ENCODE measurements at places on chromosomes 6 and 20.

DNA sequence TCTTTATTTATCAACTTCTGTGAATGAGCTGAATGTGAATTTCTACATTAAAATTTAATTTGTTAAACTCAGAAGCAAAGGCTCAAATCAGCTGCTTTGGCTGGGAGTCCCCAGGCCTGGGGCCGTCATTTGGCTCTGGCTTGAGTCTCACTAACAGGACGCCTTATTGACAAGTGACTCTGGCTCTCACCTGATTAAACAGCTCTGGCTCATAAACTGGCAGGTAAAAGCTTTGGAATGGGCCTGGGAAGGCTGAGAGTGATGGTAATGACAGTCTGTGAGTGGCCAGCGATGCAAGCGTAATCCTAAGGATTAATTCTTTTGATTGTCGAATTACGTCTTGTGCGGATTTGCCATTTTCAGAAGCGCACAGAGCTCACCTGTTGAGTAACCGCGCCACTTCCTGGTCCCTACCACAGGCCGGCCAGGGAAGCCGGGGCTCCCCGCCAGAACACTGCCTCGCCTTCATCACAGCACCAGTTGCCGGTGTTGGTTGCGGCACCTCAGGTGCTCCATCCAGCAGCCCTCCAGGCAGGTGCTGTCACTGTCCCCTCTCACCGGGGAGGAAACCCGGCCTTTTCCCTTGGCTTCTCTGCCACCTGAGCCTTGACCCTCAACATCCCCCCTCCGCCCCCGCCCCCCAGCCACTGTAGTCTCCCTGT, 110.7 kb downstream of the ZDHHC14 start:
- no peak for DNase-seq

DNA sequence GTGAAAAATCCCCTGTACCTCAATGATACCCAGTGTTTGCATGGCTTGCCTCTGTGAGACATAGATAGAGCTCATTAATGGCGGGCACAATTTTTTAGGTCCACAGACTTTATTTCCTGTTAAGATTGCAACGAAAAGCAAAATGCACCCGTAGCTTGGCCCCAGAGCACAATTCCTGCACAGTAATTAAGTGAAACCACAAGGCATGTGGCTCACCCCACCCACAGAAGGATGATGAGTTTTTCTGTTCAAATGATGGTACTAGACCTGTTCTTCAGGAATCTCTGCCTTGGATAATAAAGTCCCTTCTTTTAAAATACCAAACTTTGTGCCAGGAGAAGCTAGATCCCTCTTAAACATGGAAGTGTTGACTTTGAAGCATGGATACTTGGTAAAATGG, 738.1 kb downstream of the QKI start:
- DNase-seq: no peak

GRCh38 chr20:8994045-8994444, 74.8 kb upstream of the PLCB4 start:
- no peak for DNase-seq

DNA sequence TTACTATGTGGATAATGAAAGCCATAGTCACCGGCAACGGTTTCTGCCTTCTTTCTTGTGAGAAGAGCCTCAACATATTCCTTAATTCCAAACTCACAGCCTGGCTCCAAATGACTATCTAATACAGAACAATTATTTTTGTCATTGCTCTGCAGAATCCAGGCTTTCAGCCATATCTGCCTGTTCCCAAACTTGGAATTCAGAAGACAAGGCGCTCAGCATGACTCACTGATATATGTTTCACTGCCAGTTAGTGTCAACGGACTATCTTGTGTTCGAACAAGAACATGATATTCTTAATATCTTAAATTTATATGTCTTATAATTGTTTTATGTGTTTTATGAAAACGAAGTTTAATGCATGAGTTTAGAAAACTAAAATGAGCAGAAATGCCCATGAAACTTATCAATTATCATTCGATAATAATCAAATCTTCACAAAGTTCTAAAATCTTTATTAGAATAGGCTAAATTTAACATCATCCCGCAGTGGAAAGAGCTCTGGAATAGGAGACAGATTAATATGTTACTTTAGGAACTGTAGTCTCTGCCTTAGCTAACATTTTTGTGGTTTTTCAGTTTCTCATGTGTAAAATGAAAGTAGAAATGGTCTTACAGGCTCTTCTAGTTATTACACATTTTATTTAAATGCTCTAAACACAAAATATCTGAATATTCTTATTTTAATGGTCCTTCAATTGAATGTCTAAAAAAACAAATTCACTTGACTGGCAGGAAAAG, 669.3 kb upstream of the GJE1 start:
- DNase-seq: no peak

DNA sequence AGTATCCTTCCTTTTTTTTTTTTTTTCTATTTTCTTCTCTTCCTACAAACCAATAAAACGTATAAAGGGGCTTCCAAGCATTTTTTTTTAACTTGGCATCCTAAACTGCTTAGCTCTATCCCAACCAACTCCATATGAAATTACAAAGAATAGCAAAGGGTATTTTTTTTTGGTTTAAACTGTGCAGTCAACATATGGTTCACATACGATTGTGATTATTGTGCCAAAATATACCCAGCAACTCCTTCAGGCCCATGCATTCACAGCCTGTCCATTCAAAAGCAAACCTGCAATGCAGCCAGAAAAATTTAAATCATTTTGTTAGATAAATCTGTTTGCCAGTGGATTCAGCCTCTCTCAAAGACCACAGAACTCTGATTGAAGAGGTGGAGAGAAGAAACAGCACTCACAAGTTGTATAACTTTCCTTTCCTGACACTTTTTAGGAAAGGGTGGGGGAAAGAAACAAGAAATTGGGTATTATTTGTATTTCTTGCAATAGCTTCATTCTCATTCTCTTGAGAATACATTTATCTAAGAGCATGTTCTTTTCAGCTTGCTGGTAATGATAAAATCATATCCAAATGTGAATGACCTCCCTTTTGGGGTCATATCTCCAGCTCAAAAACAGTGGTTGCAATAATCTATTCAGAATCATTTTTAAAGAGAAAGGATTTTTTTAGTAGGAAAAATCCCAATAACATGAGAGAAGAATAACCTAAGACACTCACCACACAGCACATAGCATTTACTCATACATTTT, 701.3 kb upstream of the CHD6 start:
- no peak for DNase-seq

DNA sequence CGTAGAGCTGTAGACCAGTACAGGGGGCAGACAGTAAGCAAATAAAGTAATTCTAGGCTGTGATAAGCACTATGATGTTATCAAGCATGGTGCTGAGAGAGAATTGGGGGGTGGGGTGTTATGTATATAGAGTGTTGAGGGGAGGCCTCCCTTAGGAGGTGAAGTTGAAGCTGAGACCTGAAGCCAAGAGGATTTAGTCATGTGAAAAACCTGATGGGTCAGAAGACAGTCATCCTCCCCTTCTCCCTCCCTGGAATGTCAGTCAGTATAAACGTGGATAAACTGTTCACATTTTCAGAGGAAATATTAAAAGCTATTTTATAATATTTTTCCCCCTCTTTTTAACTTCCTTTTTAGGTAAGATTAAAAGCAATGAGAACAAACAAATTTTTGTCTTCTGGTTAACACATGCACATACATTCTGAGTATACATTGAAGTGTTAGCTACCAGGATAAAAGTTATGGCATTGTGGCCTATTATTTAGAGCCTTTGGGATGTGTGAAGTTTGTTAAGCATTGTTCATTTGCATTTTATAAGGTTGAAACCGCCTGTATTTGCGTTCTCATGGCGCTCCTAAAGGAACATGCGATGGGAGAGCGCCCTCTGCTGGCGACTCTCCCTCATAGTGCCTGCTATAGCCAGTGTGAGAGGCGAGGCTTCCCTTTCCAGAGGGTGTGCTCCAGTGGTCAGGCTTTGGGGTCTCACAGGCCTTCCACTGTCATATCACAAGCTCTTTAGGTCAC, 35.4 kb upstream of the MAPK13 start:
- DNase-seq: peak; percentile 81

DNA sequence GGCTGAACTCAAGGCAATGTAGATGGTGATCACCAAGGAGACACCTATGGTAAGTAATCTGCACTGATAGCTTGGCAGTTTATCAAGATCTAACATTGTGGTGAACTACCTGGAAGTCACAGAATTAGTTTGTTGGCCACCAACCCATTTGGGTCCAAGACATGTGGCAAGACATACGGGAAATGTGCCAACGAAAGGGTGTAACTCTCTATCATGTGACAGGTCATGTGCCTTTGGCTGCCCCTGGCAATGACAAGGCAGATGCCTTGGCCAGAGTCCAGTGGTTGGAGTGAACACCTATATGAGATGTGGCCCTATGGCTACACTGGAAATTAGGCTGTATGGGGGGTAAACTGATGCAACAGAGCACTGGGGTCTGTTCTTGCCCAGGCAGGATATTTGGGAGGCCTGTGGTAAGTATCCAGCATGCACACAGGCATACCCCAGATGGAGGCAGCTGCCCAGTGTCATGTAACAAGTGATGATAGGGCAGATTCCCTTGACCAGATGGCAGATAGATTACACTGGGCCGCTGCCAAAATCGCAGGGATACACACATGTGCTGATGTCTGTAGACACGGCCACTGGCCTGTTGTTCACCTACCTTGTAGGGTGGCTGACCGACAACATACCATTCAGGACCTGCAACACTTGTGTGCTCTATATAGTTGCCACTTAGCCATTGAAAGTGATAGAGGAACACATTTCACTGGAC, 35.5 kb upstream of the HSF2 start:
- no peak for DNase-seq

DNA sequence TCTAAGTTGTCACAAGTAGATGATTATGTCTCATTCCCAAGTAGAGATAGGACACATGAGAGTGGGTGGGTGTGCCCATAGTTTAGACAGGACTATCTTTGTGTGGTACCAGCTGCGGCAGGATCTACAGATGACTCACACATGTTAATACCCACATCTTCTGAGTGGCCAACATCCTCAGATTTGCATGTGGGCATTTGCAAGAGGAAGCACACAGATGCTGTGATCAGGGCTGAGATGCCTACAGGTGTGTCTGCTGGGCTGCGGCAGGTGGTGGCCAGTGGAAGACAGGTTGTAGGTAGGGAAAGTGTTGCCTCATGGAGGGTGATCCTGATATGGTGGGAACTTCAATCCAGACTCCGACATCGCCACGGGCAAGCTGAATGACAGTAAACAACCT, 50.8 kb downstream of the UTRN start:
- no peak for DNase-seq

- DNase-seq: no peak
Measured at GRCh38 chr20:52677216-52677615, 294.9 kb upstream of the TSHZ2 start.

- peak; percentile 80 for DNase-seq
Measured at GRCh38 chr20:1844325-1845162, 50.7 kb upstream of the SIRPA start.

- DNase-seq: no peak
Measured at GRCh38 chr6:167839755-167840154, 13.0 kb downstream of the AFDN start.

DNA sequence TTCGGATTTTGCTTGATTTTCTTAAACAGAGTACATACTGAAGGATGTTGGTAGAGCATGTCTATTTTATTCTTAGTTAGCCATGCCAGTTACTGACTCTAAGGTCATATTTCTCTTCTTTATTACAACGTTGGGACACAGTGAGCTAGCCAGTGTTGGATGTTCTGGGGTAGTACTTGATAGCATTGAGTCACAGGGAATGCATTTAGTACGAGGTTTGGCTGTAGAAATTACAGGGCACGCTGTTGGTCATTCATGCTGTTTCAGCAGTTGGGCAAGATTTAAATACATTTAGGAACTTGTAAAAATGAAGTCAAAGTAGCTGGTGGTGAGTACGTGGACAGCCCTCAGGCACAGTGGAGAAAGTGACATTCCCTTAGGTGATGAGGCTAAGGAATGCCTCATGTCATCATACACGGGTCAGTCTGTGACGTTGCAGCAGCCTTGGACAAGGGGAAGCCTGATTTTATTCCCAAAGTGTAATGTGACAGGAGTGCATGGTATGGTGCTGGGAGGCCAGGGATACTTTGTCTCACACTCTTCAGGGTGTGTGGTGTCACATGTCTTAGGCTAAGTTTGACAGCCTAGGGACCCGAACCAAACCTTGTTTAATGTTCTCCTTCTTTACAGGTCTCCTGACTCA, 57.7 kb upstream of the SLC22A1 start:
- DNase-seq: no peak

DNA sequence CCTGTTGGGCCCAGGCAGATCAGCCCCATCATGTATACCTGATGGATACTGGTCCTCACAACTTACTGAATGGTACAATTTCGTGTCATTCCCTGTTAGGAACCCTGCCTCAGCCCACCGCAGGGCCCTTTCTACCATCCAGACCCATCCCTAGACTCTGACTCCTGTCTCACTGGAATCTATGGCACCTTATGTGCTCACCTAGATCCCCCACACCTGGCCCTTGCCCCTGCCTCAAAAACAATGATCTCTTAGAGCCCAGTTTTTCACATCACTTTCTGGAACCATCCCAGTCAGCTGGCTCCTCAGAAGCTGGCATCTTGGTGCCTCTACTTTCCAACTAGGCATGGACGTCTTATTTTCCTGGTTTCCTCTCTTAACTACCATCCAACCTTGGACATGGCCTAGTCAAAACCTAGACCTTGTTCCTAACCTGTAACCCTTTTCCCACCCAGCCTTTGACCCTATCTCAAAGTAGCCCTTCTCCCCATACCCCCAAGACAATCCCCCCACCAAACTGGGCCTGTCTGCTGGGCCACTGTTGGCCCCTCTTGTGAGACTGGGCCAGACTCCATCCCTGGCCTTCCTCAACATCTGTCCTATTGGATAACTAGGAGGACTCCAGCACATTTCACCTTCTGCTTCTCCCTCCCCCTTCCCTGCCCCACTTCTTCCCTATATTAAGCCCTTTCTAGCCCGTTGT, 981 bp downstream of the HM13 start:
- no peak for DNase-seq

DNA sequence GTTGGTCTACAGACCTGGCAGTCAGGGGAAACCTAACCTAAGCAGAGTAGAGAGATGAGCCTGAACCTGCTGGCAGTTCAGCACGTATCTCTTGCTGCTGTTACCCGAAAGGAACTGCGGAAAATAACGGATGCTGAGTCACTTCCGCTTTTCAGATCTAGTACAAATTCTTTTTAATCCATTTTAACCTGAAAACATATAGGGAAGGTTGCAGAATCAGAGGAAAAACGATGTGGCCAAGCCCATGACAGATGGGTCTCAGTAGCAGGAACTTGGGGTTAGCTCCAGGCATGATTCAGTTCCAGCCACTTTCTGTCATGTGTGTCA, 351.9 kb upstream of the PRND start:
- DNase-seq: peak; percentile 53

DNA sequence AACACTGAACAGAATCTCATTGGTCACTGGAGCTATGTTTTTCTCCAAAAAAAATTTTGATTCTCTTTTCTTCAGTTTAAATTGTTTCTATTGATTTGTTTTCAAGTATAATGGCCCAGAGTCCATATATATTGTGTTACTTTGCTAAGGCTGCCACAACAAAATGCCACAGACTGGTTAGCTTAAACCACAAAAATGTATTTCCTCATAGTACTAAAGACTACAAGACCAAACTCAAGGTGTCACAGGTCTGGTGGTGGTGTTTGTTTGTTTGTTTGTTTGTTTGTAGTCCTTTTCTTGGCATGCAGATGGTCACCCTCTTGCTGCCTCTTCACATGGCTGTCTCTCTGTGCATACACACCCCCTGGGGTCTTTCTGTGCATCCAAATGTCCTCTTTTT, 34.0 kb downstream of the BMP5 start:
- no peak for DNase-seq
